Cardiac septum (tissue), 1 donor: ENCODE measurements at places on chromosomes 4 and X. TPM values are rescaled to one million over a fixed set of nuclear protein-coding genes. Genes with fewer than 3 reads are reported as not detected.

Gene CISD2
- 15.8 TPM for total RNA-seq

DNA sequence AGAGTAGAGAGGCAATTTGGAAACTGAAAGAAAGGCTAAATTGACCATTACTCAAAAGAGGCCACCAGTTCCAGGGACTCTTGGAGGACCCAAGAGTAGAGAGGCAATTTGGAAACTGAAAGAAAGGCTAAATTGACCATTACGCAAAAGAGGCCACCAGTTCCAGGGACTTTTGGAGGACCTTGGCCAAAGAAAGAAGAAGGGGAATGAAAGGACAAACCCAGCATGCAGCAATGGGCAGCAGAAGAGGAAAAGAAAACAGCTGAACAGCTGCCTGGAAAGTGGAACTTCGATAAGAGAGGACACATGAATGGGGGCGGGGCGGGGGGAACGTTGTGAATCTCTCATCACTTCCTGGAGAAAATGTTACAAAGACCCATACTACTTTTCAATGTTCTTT lies 80.8 kb downstream of the PALLD start:
- no peak for DNase-seq

- DNase-seq, result no peak
Observed at GRCh38 chr4:156820931-156821330, 150.7 kb downstream of the PDGFC start.

DNA sequence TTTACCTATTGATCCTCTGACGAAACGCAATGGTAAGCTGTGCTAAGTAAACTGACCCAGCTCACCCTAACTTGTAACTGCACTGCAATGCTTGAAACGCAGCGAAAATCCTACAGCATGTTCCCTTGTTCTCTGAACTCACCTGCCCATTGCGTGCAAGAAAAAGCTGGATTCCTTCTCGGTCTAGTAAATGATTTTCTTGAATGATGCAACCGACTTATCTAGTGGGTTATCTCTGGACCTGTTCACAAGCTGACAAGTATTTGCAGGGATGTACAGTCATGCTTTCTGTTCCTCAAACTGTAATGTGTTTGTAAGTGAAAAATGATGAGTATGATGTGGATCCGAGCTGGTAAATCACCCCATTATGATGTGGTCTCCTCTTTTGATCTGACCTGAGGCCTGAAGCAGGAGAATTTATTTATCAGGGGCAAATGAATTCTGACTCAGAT lies 140.1 kb downstream of the BTC start:
- DNase-seq, result no peak

Gene RPS6KA3
- 40.4 TPM for total RNA-seq

Gene SGMS2
- total RNA-seq, result 37.8 TPM

DNA sequence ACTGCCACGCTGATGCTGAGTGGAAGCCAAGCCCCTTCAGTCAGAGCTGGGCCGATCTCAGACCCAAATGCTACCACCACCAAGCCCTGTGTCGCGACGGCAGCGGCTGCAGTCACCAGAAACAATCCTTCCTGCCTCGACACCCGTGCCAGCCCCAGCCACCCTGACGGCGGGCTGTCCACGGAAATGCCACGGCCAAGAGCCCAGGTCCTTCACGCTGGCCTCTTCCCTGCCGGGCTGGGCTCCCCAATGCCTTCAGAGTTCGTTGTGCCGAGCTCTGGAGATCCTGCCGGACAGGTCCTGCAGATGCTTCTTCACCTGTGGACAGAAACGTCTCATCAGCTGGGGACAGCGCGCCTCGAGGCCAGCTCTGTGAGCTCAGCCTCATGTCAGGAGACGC lies 19.5 kb downstream of the LRPAP1 start:
- no peak for DNase-seq

DNA sequence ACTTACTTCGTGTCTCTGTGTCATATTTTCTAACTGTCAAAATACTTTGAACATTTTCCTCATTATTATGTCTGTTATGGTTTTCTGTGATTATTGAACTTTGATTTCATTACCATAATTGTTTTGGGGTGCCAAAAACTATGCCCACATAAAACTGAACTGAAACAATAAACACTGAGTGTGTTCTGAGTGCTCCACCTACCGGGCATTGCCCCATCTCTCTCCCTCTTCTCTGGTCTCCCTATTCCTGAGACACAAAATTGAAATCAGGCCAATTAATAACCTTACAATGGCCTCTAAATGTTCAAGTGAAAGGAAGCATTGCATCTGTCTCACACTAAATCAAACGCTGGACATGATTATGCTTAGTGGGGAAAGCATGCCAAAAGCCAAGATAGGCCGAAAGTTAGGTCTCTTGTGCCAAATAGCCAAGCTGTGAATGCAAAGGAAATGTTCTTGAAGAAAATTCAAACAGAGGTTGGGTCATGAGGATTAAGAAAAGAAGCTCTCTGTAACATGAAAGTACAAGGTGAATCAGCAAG lies 972.3 kb downstream of the PCDH7 start:
- no peak for DNase-seq

DNA sequence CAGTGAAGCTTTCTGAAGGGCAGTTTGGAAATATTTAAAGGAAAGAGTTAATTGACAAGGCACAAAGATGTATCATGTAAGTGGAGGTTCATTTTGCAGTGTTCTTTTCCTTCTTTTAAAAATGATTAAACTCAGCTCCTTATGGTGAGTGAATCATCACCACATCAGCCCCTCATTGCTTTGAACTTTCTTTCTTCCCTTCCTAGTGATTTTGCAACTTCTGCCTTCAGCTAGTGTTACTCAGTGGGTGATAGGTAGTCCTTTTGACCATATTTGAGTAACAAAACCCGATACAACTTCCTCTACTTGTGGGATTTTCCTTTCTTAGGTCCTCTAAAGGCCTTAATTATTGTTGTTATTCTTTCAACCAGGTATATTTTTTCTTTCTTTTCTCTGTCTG lies 8.2 kb downstream of the ZCCHC4 start:
- DNase-seq, result no peak

Gene BGN
- 175 TPM for total RNA-seq

DNA sequence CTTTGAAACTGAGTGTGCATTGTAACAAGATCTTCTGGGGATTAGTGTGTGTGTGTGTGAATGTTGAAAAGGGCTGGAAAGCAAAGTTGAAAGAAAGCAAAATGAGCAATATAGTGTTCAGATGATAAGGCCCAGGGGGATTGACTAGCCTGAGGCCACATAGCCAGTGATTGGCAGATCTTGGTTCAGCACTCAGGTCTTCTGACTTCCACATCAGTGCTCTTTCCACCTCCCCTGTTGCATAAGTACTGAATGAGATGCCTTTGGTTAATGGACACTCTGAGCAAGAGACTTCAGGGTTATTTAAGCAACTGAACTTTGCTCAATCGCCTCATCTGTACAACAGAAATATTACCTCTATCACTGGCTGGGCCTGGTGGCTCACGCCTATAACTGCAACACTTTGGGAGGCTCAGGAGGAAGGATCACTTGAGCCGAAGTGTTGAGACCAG lies 120.4 kb downstream of the TMEM164 start:
- no peak for DNase-seq

Gene ATP8A1
- 22.1 TPM for total RNA-seq

DNA sequence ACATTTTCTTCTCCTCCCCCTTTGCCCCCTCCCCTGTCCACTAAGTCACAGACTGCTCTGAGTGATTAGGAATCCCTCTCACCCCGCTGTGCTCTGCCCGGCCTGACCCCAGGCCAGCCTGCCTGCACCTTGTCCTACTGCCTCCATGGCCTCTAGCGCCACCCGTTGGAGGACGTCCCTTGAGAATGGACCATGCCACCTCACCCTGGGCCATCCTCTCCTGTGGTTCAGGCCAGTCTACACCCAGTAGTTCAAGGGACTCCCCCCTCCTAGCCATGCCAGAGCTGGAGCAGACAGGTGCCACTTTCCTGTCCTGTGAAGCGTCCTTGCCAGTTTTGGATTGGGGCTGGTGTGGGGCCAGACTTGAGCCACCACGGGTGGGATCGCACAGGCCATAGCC lies 9.7 kb upstream of the IRAK1 start:
- no peak for DNase-seq

Gene F11
- 0.35 TPM for total RNA-seq

GRCh38 chrX:148380107-148380506 lies 120.3 kb upstream of the AFF2 start:
- DNase-seq, result no peak

GRCh38 chr4:85756938-85757337 lies 282.0 kb downstream of the ARHGAP24 start:
- no peak for DNase-seq

- no peak for DNase-seq
Observed at GRCh38 chr4:77120886-77121508, 36.0 kb upstream of the CCNG2 start.

Gene NPY2R
- total RNA-seq, result not detected

- DNase-seq, result no peak
Observed at GRCh38 chr4:25068386-25068785, 37.6 kb upstream of the LGI2 start.

Gene SLC9B1
- total RNA-seq, result 0.86 TPM

Gene PNMA5
- not detected for total RNA-seq
